NCI-H82 (cell line): ENCODE measurements at places on chromosomes 3 and 15.

- DNase-seq: no peak
These were observed 211.5 kb upstream of the TP63 start for GRCh38 chr3:189419683-189420082.

DNA sequence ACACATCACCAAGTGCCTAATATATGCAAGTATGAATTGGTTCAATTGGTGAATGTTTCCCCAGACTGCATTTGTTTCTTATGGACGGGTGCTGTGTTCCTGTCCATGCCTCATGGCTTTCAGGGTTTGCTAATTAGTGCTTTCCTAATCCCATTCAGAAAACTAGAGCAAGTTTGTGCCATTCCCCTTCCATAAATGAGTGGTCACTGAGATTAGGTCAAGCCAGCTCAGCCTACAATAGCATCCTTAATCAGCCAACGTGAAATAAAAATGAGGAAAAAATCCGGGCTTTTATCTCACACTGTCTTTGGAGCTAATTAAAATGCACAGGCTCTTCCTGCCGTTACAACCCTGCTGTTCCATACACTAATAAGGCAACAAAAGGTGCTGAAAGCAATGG, 788.8 kb downstream of the ROBO1 start:
- DNase-seq: peak; percentile 66

DNA sequence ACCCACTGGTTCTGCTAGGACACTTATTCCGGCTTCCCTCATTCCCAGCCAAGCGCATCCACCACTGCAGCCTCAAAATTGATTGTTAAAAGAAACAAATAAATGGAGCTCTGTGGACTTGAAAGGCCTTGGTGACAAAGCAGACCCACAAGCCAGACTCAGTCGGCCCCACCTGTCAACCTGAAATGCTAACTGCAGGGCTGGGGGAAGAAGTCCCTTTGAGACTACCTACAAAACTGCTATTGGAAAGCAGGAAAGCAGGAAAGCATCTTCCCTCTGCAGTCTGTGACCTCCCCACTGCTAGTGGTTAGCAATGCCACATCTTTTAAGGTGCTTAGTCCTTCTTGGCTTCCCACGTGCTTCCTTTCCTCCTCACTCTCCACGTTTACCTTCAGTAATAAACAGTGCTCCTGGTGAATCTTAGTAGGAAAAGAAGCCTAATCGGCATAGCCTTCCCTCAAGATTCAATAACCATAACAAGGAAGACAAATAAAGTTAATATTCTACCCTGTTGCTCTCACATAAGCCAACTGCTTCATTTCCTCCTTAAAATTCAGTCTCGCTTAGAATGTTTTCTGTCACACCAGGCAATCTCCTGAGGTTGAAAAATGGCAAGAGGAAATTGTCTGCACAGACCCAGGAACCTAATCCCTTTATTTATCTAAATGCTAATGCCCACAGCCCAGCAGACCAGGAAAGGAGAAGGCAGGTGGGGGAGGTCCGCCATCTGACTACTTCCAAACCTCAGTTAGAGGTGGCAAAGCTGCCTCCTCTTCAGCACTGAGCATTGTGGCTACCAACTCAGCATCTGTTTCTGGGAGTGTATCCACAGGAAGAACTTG, 296.2 kb downstream of the NEK10 start:
- peak; percentile 79 for DNase-seq

- peak; percentile 29 for DNase-seq
These were observed 18.9 kb downstream of the CX3CR1 start for GRCh38 chr3:39260957-39261356.

GRCh38 chr3:41102053-41102556, 97.2 kb upstream of the CTNNB1 start:
- DNase-seq: no peak

GRCh38 chr15:89129123-89129815, 41.0 kb downstream of the ABHD2 start:
- peak; percentile 62 for DNase-seq

GRCh38 chr3:168974617-168975403, 688.7 kb downstream of the MECOM start:
- peak; percentile 27 for DNase-seq

- peak; percentile 58 for DNase-seq
These were observed 59.5 kb downstream of the CBLB start for GRCh38 chr3:105809208-105809888.

DNA sequence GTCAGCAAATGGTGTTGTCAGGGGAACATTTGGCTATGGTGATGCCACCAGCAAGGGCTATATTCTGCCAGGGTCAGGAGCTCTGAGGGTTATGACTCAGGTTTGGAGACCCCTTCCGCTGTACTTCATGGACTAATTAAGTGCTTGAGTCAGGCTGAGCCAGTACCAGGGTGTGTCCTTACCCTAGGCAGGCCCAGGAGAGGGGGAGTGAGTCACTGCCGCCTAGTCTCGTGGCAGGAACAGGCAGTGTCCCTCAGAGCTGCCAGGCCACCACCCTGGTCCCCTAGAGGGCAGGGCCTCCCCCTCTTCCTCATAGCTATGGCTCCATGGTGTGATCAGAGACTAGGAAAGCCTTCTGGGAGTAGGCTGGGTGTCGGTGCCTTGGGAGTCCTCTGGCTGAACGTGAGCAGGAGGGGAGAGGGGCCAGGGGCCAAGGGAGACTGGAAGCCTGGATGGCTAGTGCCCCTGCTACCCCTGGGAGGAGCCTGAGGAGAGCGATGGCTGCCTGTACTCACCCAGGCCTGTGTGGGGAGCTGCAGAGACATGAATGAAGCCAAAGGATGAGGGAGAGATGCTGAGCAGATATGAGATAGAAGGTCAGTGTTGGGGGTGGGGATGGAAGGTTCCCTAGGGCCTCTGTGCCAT, 10.6 kb downstream of the MAPKAPK3 start:
- peak; percentile 56 for DNase-seq

DNA sequence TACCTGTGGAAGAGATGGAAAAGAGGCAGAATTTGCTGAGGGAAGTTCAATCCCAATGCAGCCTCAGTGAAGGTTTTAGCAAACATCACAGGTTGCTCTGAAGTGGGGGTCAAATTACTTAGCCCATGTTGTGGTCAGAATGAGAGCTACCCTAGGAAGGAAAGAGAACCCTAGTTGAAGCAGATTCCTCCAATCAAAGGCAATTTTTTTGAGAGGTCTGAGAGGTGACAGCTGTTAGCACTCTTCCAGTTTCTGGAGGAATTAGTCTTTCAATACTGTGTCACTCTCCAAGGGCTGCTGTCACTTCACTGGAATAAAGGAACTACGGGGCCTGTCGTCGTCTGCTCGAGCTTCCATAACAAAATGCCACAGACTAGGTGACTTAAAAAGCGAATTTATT, 584.2 kb upstream of the DPPA4 start:
- peak; percentile 34 for DNase-seq
